ENCODE measurements at places on chromosomes 1 and 21. TPM values are rescaled to one million over a fixed set of nuclear protein-coding genes. Genes with fewer than 3 reads are reported as not detected.

- no peak for DNase-seq
Observed at GRCh38 chr1:225156254-225156653, 226.8 kb downstream of the DNAH14 start.

GRCh38 chr1:64745181-64745985 is 508 bp downstream of the RAVER2 start:
- no peak for DNase-seq

CLCA1 gene
- total RNA-seq: not detected

DNA sequence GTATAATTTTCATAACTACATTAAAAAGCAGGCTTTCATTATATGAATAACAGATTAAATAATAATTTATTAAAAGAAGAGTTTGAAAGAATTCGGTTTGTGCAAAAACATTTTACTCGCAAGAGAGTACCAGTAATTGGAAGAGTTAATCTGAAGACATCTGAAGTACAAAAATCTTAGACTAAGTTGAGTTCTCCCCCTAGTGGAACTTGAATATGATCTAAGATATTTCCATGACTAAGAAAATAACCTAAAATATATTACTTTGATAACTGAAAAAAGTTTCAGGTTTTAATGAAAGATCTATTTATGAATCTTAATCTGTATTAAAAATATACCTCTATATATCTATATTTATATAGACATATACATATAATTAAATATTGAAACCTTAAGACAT is 112.5 kb upstream of the GFI1 start:
- no peak for DNase-seq

DMRTA2 gene
- 0.15 TPM for total RNA-seq

- DNase-seq: no peak
Observed at GRCh38 chr1:173023343-173023742, 27.4 kb downstream of the TNFSF18 start.

CA6 gene
- not detected for total RNA-seq

GRCh38 chr1:6108937-6109614 is 63.4 kb downstream of the KCNAB2 start:
- DNase-seq: no peak

DNA sequence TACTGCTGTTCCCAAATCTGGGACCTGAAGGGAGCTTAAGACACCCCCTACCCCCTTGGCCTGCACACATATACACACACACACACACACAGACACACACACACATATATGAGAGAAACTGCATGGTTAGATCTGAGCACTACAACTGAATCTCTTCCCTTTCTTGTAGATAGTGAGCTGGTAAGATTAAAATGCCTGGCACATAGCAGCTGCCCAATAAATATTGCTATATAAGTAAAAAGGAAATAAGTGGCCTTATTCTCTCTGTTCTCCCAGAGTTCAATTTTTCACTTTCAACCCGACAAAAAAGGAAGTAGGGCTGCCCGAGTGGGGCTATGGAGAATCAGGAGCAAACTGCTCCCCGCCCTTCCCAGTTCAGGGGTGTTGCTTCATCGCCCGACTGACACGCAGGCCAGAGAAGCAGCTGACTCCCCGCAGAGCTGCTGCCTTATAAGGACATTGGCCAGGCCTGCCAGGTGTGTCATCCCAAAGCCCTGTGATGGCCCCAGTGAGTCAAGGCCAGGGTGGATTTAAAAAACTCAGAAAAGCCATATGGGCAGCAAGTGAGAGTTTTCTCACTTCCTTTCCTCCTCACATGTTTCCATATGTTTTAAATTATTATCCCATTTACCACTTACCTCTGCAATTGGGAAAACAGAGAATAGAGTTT is 106.5 kb upstream of the SLC44A3 start:
- peak; percentile 9 for DNase-seq

GRCh38 chr1:4932311-4933030 is 278.1 kb downstream of the AJAP1 start:
- no peak for DNase-seq

DNA sequence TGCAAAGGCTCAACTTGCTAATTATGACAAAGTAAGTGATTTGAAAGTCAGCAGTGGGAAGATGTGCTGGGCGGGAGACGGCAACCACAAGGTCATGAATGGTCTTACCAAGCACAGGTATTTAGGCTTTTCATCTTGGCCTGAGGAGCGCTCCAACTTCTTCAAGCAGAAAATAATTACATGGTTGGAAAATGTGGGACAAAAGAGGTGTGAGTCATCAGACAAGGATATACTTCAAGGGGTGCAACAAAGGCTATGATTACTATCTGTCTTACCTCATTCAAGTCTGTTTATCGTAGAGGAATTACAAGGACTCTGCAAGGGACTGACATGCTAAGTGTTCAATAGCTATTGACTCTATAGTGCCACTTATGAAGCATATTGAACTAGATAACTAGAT is 2005.7 kb downstream of the MRPL39 start:
- DNase-seq: no peak

- DNase-seq: no peak
Observed at GRCh38 chr1:235972311-235972689, 92.6 kb downstream of the NID1 start.

DNA sequence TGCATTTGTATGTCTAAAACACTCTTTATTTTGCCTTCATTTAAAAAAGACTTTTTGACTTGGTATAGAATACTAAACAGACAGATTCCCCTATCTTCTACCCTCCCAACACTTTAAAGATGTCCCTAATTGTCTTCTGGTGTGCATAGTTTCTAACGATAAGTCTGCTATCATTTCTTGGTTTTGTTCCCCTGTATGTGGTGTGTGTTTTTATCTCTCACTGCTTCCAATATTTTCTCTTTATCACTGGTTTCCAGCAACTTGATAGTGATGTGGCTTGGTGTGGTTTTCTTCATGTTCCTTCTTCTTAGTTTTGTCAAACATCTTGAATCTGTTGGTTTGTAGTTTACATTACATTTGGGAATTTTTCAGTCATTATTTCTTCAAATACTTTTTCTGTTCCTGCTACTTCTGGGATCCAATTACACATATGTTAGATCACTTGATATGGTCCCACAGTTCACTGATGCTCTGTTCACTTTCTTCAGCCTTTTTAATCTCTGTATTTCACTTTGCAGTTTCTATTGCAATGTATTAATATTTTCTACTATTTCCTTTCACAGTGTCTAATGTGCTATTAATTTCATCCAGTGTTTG is 23.2 kb downstream of the F5 start:
- DNase-seq: no peak

GRCh38 chr1:160446945-160447600 is 46.7 kb downstream of the VANGL2 start:
- DNase-seq: no peak

PPIAL4G gene
- total RNA-seq: 0.89 TPM
